Stimulated activated CD4-positive, alpha-beta T cell treated with anti-CD3 and anti-CD28 coated beads, Interleukin-1b, Interleukin-23, amount 100 ng/mL, for 4 hours (primary cell): ENCODE measurements at places on chromosomes 13 and 19.

DNA sequence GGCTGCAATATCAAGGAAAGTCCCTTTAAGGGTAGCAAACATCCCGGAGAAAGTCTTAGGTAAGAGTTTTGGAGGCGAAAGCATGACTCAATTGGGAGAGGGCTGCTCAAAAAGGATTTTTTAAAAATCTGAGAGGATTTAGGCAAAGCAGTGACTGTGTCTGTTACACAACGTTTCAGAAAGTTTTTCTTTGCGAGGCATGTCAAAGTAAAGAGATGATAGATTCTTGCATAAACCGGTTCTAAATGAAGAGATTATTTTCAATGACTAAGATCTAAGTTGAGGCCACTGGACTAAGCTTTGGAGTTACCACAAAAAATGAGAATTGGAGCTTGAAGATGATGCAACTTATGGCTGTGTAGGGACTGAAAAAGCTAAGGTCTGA, 43.7 kb upstream of the ENOX1 start:
- no peak for DNase-seq

- no peak for DNase-seq
These were observed 17.9 kb downstream of the BTBD2 start for GRCh38 chr19:1997353-1998233.

DNA sequence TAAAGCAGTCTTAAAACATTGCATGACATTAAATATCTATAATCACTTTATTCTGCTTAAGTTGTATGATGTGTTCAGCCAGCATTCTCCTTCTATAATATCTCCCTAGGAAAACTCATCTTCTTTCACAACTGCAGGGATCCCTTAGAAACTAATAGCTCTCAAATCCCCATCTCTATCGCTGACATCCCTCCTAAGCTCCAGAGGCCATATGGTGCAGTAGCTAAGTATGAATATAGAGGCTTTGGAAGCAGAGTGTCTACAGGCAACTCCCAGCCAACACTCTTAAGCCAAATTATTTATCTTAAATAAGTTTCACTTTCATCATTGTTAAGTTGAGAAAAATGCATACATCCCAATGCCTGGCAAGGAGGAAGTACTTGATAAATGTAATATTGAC, 349.5 kb upstream of the MIR17HG start:
- DNase-seq, result no peak

DNA sequence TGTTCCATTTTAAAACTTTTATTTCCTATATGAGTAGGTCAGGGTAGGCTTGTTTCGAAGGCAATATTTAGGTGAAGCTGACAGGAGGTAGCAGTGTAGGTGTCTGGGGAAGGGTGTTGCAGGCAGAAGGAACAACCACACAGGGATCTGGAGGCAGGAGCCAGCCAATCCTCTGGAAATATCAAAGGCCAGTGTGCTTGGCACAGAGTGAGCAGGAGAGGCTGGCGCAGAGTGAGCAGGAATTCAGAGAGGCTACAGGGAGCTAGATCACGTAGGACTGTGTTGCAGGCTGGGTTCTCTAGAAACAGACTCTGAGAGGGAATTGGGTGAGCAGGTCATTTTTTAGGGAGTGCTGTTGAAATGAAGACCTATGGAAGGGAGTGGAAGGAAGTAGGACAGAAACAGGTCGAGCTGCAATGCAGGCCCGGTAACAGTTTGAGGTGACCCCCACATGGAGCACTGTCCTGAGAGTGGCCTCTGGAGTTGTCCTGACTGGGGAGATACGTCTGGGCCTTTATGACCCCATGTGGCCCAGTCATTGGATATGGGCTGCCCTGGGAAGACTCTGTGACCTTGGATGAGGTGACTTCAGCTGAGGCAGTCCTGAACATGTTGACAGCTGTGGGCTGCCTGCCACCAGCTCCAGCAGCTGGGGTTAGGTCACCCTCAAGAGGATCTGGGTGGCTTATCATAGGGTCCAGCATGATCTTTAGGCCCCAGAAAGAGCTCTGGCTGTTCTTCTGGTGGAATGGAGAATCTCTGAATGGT, 51.7 kb downstream of the ERCC5 start:
- DNase-seq, result no peak

DNA sequence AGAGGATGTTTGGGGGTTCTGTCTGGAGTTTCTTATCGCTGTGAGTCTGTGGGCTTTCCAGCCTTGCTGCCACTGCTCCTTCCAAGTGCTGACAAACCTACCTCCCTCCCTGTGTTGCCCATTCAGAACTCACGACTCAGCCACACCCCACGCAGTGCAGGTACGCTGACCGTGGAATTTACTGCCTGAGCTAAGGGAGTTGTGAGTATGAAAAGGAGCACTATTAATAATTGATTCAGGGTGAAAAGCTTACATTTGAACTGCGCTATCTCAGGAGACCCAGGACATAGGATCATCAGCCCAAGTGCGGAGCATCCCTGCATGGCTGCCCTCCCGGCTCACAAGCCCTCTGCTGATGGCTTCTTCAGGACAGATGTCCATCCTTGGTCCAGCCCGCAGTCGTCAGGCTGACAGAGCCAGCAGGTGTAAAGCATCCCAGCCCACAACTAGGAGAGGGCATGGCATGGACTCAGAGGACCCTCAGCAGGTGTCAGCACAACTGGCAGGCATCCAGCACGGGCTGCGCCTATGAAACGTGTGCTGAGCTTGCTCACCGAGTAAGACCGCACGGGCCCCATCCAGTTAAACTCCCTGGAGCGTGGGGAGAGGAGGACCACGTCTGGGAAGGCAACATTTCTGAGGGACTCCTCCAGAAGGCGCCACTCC, 244.0 kb downstream of the COL4A1 start:
- DNase-seq, result no peak

GRCh38 chr19:1868971-1869370, 5.6 kb upstream of the KLF16 start:
- DNase-seq, result no peak

DNA sequence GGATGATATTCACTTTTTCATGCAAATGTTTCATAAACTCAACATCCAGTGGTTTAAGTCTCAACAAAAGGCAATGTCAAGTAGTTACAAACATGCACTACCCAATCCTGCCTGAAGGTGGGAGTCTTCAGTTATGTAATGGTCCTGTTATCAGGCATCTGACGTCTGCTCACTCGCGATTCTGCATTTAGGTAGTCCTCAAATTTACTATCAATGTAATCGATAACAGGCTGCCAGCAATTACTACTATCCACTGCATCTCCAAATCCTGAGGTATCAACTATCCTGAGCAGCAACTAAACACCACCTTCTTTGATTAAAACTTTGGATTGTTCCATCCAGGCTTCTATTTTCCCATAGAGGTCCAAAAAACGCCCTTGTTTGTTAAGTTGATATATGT, 51.2 kb downstream of the NLRP12 start:
- peak; percentile 37 for DNase-seq

DNA sequence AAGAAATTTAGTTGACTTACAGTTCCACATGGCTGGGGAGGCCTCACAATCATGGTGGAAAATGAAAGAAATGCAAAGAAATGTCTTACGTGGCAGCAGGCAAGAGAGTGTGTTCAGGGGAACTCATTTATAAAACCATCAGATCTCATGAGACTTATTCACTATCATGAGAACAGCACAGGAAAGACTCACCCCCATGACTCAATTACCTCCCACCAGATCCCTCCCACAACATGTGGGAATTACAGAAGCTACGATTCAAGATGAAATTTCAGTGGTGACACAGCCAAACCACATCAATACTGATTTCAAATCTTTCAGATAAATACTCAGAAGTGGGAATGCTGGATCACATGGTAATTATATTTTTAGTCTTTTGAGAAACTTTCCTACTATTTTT, 1357.9 kb downstream of the SLITRK5 start:
- DNase-seq, result no peak

GRCh38 chr13:33087091-33087490, 70.9 kb downstream of the KL start:
- DNase-seq, result no peak

- DNase-seq, result no peak
These were observed 129.1 kb downstream of the FOXO1 start for GRCh38 chr13:40537146-40537895.

DNA sequence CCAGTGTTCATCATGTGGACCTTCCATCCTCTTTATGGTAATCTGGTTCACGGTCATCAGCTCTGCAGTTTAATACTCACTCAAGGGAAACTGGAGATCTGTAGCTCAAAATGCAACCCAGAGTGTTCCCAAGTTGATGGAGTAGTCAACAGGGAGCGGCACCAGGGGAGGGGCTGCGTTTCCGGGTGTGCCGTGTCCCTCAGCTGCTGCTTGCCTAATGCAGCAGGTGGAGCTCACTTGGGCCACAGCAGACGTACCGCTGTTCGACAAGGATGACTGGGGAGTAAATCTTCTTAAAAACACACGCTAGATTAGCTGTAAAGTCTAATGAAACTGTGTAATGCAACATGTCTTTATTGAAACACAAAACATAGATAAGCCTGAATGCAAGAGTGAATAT, 81.1 kb downstream of the TNFSF13B start:
- no peak for DNase-seq

DNA sequence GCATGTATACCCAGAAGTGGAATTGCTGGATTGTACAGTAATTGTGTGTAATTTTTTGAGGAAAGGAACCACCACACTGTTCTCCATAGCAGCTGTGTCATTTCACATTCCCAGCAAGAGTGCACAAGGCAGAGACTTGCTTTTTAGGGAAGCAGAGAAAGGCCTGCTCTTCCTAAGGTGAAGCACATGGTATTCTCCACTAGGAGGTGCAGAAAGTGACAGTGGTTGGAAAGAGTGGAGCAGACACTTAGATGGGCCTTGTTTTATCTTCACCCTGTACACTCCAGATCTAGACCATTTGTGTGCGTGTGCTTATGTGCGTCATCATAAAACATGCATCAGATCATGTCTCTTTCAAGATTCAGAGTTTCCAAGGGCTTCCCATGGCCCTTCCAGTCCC, 35.0 kb downstream of the FAM124A start:
- DNase-seq, result no peak

DNA sequence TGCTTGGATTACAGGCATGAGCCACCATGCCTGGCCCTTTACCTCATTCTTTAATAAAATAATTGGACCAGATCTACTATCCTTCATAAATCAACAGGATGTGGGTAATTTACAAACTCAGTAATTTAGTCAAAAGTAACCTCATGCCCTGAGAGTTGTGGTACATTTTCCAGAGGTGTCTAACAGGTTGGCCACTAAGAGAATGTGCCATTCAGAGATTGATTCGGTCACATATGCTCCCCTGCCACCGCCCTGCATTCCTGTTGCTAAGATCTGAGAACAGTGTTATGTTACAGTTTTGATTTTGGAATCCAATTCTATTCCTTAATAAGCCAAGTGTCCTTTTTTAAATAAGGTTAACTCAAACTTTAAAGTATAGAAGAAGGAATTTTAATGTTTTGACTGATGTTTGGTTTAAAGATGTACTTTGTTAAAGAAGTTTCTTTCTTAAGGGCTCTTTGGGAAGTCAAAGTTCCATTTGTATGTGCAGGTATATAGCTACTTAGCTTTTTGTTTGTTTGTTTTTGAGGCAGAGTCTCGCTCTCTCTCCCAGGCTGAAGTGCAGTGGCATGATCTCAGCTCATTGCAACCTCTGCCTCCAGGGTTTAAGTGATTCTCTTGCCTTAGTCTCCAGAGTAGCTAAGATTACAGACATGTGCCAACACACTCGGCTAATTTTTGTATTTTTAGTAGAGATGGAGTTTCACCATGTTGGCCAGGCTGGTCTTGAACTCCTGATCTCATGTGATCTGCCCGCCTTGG, 29.2 kb downstream of the PHF11 start:
- DNase-seq, result no peak

GRCh38 chr13:47546391-47547225, 454.5 kb downstream of the SUCLA2 start:
- no peak for DNase-seq

GRCh38 chr13:100300708-100301107, 211.8 kb downstream of the PCCA start:
- DNase-seq, result no peak

GRCh38 chr19:8501516-8501915, 924 bp downstream of the PRAM1 start:
- no peak for DNase-seq

DNA sequence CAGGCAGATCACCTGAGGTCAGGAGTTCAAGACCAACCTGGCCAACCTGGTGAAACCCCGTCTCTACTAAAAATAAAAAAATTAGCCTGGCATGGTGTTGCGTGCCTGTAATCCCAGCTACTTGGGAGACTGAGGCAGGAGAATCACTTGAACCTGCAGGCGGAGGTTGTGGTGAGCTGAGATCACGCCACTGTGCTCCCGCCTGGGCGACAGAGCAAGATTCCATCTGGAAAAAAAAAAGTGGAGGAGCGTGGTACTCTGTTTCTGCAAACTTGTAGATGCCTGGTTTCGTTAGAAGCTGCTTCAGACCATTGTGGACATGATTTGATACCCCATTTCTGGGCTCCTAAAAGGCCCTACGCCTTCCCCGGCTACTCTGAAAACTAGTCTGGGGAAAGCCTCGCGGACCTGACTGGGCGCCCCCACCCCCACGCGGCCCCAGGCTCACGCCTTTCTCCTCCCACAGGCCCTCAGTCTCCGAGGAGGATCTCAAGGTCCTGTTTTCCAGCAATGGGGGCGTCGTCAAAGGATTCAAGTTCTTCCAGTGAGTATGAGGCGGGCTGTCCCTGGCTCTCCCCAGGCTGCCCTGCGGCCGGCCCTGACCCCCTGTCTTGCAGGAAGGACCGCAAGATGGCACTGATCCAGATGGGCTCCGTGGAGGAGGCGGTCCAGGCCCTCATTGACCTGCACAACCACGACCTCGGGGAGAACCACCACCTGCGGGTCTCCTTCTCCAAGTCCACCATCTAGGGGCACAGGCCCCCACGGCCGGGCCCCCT, 11.5 kb downstream of the PLPPR3 start:
- no peak for DNase-seq

- peak; percentile 66 for DNase-seq
These were observed at the start of gene AKT2 for GRCh38 chr19:40284501-40285352. Gene AKT2, minus strand, starts transcription at chr19:40285345. Its CDS starts 20,078 bp downstream, at chr19:40265267.

- no peak for DNase-seq
These were observed 61.4 kb upstream of the SLITRK1 start for GRCh38 chr13:83943530-83944279.

DNA sequence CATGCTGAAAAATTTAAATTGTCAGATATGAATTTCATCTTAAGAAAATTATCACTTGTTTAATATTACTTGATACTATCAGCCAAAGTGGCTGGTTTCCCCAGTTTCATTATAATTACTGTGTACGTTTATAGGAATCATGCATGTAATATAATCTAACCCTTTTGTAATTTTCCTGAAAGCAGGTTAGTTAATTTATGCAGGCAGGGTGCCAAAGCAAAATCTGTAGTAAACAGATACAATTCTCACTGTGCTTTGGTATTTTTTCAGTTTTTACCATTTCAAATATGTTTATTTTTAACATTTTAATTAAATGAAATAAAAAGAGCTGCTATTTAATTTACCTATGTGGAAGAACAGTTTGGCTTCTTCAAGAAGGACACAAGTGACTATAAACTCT, 1227.5 kb upstream of the MIR17HG start:
- no peak for DNase-seq

GRCh38 chr19:38543807-38544568, 73.8 kb downstream of the MAP4K1 start:
- DNase-seq, result no peak

GRCh38 chr13:111008351-111008750, 93.5 kb upstream of the ANKRD10 start:
- no peak for DNase-seq
